ENCODE measurements at places on chromosomes 6 and 20.
A peak's percentile ranks its signal among the peaks of the same experiment; 100 is the strongest.

GRCh38 chr6:64233746-64234145, 598.1 kb downstream of the PHF3 start:
- no peak for DNase-seq

- peak; percentile 0 for DNase-seq
These were observed 90.0 kb upstream of the IFNGR1 start for GRCh38 chr6:137309078-137309762.

- DNase-seq: peak; percentile 7
These were observed 421.1 kb upstream of the AGPAT4 start for GRCh38 chr6:161694995-161695394.

- no peak for DNase-seq
These were observed 92.5 kb downstream of the LRRC1 start for GRCh38 chr6:53887316-53887715.

GRCh38 chr6:157069585-157069984, 253.7 kb downstream of the TMEM242 start:
- DNase-seq: no peak

GRCh38 chr20:63330084-63330760, 30.9 kb downstream of the CHRNA4 start:
- no peak for DNase-seq

DNA sequence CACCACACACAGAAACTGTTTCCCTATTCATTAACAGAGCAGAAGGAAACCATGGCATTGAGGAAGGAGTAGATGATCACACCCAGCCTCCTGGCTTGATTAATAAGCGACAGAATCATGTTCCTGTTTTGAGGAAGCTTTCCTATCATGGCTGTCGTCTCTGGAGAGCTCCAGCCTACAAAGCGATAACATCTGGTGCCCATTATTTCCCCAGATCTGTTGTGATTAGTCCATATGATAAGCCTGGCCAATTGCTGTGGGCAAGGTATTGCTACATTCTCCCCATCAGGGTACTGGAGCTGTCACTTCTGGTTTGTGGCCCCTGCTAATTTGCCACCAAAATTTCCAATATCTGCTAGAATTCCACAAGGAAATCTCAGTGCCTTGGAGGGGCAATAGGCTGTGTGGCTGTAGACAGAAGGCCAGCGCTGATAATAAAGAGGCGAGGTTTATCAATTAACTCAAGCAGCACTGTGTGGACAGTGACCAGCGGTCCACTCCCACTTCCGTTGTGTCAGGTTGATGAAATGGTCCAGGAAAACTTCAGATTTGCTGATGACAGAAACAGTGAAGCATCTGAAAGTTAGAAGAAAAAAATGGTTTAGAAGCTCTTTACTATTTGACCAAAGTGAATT, 66.4 kb downstream of the OLIG3 start:
- DNase-seq: no peak

- no peak for DNase-seq
These were observed 163.3 kb downstream of the CD83 start for GRCh38 chr6:14280766-14281293.

- no peak for DNase-seq
These were observed 101.8 kb upstream of the AKIRIN2 start for GRCh38 chr6:87803791-87804190.

DNA sequence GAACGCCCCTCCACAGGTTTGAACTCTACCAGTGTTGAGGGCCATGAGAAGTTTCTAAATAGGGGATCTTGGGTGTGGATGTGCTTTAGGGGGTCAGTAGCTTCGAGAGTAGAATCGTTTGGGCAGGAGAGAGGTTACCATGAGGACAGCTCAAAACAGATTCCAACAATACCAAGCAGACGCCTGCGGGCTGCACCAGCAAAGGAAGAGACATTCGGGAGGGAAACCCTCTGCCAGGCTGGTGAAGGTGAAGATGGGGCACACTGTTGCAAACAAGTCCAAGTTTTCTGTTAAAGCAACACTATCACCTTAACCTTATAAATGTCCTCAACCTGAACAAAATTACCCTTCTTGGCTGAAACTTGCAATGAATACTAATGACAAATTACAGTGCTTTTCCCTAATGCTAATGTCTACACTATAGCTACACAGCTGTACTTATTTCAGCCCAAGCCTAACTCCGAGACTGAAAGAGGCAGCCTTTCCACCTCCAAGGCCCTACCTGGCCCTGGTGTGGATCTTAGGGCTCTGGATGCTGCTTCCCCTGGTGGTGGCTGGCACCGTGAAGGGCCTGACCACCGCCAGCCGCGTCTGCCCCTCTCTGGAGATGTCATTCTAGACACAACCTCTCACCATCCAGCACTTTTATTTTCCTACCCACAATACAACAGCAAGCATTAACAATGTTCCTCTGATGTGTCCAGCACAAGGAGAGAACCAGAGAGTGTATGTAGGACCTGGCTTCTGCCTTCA, 80.1 kb downstream of the DLL1 start:
- DNase-seq: no peak

DNA sequence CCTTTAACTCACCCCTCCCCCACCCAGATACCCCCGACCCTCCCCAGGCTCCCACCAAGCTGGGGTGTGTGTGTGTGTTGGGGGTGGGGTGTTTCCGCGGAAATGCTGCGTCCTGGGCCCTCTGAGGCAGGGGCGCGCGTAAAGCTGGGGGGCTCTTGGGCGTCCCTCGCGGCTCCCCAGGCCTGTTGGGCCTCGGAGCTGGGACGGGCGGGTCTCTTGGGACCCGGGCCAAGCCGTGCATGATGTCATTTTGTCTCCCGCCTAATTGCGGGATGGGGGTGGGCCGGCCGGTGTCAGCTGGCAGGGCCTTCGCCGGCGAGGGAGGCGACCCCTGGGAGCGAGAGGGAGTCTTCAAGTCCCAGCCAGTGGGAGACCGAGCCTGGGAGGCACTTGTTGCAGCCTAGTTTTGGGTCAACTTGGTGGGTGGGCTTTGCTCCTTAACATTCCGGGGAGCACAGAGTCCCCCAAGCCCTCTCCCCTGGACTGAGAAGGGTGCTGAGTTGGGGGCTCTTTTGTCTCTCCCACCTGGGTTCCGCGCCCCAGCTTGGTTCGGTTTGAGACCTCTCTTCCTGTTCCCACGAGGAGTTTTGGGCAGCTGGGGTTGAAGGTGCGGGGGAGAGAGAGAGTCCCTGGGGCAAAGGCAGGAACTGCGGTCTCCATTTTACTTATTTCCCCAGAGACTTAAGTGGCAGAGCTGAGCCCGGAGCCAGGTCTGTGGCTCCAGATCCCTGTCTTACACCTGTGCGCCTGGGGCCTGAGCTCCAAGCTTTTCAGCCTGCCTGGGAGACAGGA, 623 bp downstream of the MYBL2 start:
- DNase-seq: peak; percentile 24

- no peak for DNase-seq
These were observed 198.6 kb upstream of the SIM1 start for GRCh38 chr6:100663219-100663863.

GRCh38 chr20:37878835-37879599, 23.9 kb upstream of the VSTM2L start:
- no peak for DNase-seq

GRCh38 chr20:22924046-22924737, 110.9 kb upstream of the SSTR4 start:
- DNase-seq: no peak

DNA sequence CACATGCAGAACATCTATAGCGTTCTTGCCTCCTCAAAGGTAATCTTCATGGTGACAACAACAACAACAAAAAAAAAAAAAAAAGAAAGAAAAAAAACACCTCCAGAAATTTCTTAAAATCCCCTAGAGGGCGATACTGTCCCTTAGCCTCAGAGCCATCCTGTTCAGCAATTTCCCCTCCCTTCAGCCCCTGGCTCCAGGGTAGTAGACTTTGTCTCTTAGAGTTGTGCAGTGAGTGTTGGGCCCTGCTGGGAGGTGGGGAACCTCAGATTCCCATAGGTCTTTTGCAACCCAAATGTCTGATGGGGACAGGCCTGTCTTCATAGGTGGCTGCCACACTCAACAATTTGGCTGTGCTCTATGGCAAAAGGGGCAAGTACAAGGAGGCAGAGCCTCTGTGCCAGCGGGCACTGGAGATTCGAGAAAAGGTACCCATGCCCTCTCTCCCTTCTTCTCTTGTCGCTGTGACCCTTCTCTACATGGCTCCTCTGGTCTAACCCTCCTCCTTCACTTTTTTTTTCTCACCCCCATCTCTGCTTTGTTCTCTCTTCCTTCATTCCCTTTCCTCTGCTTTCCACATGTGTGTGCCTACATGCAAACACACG, 6.0 kb upstream of the PTK7 start:
- DNase-seq: peak; percentile 27

GRCh38 chr6:56524891-56525703, 117.6 kb downstream of the DST start:
- no peak for DNase-seq

- DNase-seq: no peak
These were observed at the start of gene TMEM151B for GRCh38 chr6:44269921-44270525. Gene TMEM151B (plus strand): TSS chr6:44270450. CDS start chr6:44270743, 293 bp downstream.

DNA sequence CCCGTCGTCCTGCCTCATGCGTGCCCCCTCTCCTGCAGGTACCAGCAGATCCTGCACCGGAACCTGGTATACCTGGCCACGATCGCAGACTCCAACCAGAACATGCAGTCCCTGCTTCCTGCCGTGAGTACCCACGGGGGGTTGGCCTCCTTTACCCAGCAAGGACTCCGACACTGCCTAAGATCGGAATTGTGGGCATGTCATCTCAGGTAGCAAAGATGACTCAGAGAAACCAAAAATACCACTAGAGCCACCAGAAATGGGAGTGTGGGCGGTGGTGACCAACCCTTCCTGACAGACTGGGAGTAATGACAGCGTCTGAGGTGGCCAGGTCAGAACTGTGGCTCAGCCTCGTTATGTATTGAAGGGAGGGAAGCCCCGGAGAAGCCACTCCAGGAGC, 16.3 kb downstream of the SS18L1 start:
- DNase-seq: no peak

- DNase-seq: no peak
These were observed at the start of gene BPIFB4 for GRCh38 chr20:33079259-33079658. Gene BPIFB4 (plus strand): TSS chr20:33079643. CDS start chr20:33081527, 1,884 bp downstream.

DNA sequence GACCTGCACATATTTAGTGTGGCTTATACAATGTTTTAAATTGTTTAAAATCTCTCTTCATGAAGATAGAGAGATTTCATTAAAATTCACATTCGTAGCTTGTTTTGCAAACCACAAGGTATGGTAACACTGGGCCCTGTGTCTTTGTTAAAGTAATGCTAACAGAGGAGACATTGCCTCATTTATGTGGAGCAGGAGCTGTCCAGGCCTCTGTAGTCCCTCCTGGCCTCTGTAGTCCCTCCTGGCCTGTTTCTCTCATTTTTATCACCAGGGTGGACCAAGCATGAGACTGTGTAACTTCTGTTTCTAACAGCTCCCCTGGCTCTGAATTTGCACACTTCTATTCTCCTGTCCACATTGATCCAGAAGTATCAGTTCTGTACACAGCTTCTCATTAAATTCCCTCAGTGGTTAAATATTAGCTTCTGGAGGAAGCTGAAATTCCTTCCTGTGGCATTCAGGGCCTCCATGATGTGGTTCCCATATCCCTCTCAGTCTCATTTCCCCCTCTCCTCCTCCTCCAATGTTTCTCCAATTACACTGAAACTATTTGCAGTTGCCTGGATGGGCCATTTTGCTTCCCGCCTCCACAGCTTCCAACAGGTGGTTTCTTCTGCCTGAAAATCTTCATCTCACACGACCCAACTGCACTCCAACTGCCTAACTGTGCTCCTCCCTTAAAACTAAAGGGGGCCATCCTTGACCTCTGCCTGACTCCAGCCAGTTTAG, 340.4 kb downstream of the SYNE1 start:
- no peak for DNase-seq

GRCh38 chr6:123456836-123457235, 179.9 kb downstream of the TRDN start:
- DNase-seq: no peak

DNA sequence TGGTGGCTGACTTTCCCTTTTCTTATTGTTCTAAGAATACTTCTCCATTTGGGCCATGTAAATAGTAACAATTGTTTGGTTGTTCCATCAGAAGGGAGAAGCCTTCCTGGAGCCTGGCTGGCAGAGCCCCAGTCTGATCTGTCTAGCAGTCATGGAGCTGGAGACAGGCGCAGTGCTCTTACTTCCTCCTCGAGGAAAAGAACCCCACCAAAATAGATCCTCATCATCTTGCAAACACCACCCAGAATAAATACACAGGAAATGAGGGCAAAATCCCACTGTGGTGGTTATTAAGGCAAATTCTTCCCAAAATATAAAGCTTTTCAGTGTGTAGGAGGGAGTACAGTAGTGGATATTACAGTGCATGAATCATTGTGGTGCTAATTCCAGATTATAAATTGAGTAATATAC, 195.1 kb upstream of the SGK1 start:
- no peak for DNase-seq

DNA sequence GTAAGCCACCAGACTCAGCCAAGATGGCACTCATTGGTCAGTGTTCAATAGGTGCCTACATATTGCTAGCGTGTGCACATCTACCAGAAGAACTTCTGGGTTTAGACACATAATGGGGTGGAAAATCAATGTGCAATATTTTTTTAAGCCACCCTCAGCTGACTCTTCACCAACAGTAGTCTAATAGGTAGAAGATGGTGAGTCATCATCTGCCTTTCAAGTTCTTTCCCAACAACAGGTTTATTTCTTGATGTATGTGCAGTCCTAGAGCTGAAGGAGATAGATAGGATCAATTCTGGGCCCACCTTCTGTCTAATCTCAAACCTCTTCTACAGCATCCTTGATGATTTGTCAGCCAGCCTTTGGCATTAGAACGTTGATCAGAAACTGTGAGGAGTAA, 41.3 kb downstream of the IRAK1BP1 start:
- no peak for DNase-seq

- DNase-seq: no peak
These were observed 483.9 kb downstream of the RFPL4B start for GRCh38 chr6:112831022-112831421.

GRCh38 chr6:5665173-5665572, 341.6 kb downstream of the NRN1 start:
- DNase-seq: no peak

DNA sequence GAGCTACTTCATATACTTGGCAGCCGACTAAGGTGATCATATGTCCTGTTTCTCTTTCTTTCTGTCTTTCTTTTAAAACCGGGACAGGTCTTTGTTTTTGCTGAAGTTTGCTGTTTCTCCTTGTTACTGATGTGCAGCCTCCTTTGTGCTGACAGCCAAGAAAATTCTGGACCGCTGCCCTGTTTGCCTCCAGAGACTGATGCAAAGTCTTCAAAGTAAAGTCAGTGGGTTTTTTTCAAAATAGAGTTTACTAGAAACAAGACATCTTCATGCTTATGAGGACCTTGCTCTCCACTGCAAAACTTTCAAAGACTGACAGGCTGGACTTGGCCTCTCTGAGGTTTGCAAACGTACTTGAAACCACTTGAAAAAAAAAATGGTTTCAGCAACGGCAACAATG, 510.5 kb upstream of the MAP3K7 start:
- no peak for DNase-seq

- DNase-seq: no peak
These were observed 100.8 kb downstream of the BFSP1 start for GRCh38 chr20:17430125-17430950.
